Amygdala (tissue), 56 donors: ENCODE measurements at places on chromosomes 4 and X.

DNA sequence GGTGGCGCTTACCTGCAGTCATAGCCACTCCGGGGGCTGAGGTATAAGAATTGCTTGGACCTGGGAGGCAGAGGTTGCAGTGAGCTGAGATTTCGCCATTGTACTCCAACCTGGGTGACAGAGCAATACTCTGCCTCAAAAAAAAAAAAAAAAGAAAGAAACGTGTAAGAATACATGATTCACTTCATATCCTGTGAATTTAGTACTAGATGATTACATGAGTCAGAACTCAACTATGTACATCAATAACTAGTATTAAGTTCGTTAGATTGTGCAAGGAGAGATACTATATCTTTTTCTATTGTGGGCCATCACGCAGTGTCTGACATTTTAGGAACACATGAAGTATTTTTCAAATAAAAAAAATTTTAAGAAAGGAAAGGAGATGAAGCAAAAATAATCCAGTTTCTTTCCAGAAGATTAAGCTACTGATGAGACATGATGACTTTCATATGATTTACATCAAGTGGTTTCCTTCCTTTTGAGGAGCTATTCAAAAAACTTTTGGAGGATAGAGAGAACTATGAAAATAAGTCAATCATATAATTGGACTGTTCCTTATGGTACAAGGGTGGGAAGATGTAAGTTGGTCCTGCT, 64.7 kb upstream of the EXOC1L start:
- no peak for DNase-seq

DNA sequence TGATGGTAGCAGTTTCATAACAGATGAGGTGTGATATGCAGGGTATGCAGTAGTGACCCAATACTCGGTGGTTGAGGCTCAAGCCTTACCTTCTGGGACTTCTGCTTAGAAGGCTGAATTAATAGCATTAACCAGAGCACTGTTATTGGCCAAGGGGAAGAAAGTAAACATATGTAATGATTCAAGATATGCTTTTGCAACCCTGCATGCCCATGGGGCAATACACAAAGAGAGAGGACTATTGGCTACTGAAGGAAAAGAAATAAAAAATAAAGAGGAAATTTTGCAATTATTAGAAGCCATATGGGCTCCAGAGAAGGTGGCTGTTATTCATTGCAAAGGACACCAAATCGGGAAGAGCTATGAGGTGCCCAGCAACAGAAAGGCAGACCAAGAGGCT, 8.7 kb downstream of the GAGE10 start:
- DNase-seq = no peak

DNA sequence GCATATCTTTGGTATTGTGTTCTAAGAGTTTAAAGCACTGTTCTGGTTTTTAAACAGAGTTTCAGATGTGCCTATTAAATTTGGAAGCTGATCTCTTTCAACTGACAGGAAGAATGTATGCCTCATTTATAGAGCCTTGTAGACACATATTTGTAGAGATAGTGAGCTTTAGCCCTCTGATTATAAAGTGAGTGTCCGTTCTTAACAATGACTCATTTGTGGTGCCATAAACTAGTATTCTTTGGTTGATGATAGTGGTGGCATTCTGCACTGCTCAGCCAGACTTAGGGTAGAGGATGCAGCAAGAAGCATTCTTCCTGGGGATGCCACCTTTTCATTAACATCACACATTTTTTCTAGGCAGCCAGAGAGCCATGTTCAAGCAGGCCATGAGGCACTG, 121.7 kb downstream of the TLL1 start:
- no peak for DNase-seq

DNA sequence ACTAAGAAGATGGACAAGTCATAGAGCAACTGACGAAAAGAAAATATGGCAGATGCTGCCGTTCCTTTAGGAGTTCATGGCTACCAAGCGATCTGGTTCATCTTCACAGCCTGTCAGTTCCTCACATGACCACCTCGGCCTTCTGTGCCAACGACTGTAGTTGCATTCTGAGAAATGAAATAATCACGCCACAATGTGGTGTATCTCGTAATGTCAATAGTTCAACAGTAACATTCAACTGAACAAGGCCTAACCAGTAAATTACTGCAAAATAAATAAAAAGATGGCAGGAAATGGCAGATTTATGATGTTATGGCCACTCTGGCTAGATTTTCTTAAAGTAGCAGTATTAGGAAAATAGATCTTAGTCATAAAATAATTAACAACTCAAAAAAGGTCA, 4.4 kb downstream of the GPRIN3 start:
- DNase-seq = no peak

GRCh38 chrX:110795645-110796406, at the start of gene CHRDL1:
Gene CHRDL1 (minus strand): TSS chrX:110795817. CDS start chrX:110792181, 3,636 bp downstream.
- DNase-seq = no peak

GRCh38 chrX:88135735-88136134, 611.3 kb upstream of the CPXCR1 start:
- no peak for DNase-seq

- no peak for DNase-seq
Observed at GRCh38 chr4:87559090-87559837, 30.1 kb upstream of the SPARCL1 start.

DNA sequence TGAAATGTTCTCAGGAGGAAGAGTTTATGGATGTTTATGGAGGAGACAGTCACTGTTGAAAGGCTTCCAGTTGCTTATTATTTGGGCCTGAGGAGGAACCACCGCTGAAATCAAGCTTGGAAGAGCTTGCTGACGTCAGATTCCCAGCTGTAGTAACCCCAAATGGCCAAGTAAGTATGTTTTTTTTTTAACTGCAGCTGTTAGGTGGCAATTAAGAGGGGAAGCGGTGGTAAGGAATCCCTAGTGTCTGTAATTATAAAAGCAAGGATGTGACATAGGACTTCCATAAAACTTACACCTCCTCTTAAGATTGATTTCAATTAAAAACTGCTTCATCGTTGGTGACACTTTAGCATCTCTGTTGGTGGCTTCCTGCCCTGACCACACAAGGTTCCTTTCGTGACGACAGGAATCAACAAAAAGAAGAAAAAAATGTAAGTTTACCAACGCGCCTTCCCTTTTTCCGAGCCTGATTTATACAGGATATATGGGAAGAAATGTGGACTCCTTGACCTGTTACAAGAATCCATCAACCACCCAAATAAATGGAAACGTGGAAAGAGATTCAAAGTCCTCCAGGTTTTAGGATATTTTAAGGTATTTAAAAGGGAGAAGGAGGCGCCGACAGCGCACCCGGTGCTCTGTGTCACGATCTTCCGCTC, 884 bp downstream of the RELL1 start:
- DNase-seq = no peak

DNA sequence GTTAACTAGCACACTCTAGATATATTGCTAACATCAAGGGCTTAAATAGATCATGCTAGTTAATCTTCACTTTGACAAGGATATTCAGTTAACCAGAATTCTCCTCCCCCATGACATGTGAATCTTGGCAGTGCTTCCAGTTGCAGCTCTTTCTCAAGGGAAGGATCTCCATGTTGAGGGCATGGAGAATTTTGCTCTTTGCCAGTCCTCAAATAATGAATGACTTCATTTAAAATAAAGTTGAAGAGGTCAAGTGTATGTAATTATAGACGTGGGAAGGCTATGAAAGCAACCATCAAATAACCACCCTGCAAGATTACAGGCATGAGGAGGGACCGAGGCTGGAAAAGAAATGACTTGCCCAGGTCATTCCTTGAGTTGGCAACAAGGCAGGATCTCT, 87.3 kb upstream of the CPEB2 start:
- DNase-seq = no peak

DNA sequence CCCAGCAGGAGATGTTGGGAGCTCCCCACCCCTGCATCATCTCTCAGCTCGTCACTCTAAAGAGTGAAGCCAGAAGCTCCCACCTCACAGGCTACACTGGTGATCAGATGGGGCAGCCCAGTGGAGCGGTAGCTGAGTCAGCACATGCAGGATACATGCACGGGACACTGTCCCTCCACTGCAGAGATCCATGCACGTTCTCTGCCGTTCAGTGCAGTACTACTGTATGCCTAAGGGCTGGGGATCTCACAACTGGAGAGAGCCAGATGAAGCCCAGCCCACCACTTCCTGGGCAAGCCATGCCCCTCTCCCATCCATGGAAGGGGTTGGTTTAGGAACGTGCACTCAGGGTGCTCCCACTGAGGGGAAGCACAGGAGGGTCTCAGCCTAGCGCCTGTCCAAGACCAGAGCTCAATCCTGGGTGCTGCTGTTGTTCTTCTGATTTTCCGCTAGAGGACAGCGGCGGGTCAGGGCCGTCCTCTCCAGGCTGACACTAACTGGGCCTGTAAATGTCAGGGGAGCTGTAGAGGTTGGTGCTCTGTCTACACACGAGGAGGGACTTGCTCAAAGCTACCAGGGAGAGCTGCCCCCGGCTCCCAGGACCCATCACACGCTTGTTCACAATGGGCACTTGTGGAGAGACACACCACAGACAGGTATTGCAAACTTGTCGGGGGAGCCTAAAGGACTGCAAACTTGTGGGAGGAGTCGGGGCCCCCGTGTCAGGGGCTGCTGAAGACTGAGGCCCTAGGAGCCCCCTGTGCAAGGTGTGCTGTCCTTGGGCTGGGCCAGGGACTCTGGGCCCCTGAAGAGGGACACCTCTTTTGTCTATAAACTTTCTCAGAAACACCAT, 18.2 kb upstream of the ABLIM2 start:
- no peak for DNase-seq

GRCh38 chr4:114481856-114482255, 116.8 kb upstream of the UGT8 start:
- no peak for DNase-seq

DNA sequence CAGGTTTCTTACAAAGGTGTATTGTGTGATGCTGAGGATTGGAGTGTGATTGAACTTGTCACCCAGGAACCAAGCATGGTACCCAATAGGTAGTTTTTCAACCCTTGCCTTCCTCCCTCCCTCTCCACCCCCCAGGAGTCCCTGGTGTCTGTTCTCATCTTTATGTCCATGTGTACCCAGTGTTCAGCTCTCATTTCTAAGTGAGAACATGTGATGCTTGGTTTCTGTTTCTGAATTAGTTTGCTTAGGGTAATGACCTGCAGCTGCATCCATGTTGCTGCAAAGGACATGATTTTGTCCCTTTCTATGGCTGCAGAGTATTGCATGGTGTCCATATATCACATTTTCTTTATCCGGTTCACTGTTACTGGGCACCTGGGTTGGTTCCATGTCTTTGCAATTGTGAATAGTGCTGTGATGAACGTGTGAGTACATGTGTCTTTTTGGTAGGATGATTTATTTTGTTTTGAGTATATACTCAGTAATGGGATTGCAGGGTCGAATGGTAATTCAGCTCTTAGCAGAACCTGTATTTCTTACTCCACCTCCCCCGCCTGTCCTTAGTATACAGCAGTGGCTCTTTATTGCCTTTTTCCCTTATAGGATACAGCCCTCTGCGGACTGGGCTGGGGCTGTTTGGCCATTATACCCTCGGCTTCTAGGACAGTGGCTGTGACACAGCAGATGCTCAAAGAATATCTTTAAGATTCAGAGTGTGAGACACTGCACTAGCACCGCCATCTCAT, 145.4 kb downstream of the PTTG2 start:
- DNase-seq = no peak

GRCh38 chr4:138410266-138410665, 168.1 kb upstream of the SLC7A11 start:
- no peak for DNase-seq

GRCh38 chrX:81195712-81196111, 6.0 kb downstream of the HMGN5 start:
- no peak for DNase-seq

DNA sequence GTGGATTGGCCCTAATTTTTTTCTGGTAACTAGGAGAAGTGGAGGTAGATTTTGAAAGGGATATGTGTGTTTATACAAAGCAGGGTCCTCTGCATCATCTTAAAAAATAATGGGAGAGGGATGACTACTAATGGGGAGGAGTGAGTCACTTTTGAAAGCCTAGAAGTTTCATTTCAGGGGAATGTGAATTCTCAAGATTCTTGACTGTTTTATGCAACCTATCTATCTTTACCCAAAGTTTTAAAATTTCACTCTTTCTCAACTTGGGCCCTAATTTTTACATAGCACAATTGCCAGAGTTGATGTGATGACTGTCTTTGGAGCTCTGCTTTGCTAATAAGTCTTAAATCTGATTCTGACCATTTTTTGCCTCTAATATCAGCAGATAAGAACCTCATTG, 445.2 kb downstream of the GRXCR1 start:
- no peak for DNase-seq

DNA sequence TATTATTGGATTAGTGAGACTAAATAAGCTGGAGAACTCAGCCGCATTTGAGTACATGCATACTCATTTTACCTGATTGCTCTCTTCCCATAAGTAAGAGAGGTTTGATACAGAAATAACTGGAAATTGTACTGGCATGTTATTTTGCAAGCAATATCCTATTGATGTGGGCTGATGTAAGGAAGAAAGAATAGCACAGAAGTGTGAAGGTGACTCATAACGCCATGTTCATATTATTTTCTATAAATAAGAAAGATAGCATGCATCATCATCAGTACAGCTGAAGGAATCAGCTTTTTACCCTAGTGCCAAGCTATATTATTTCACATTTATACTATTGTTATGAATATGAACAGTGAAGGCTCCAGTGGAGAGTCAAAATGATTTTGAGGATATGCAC, 138.3 kb upstream of the FAM47A start:
- DNase-seq = no peak

DNA sequence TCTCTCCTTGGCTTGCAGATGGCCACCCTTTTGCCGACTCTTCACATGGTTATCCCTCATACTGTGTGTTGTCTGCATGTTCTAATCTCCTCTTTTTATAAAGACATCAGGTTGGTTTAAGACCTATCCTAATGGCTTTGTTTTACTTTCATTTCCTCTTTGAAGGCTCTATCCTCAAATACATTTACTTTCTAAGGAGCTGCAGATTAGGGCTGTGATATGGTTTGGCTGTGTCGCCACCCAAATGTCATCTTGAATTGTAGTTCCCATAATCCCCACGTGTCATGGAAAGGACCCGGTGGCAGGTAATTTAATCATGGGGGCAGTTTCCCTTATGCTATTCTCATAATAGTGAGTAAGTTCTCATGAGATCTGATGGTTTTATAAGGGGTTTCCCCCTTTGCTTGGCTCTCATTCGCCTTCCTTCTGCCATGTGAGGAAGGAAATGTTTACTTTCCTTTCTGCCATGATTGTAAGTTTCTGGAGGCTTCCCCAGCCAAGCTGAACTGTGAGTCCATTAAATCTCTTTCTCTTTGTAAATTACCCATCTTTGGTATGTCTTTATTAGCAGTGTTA, 204.5 kb downstream of the RELL1 start:
- DNase-seq = no peak

GRCh38 chrX:20414066-20414465, 147.4 kb upstream of the RPS6KA3 start:
- DNase-seq = no peak

GRCh38 chr4:87427518-87427868, 5.1 kb downstream of the NUDT9 start:
- DNase-seq = no peak
